Stomach (tissue), 19 donors: ENCODE measurements at places on chromosomes 4 and X. TPM values are rescaled to one million over a fixed set of nuclear protein-coding genes. Genes with fewer than 3 reads are reported as not detected.

DNA sequence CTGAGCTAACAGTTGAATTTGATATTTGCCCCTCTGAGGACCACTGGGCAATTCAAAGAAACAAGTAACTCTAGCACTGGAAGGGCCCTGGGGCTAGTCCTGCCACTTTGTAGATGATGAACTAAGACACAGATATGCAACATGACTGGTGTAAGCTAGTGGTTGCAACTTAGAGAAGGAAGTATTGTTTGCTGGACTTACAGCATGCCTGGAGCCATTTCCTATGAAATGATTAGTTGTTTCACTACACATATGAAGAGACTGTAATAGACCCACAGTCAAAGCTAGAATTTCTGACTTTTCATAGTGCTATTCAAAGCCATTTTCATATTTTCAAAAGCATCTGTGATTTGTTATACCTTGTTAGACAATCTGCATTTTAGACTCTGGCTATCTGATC, 96.2 kb downstream of the TSPAN7 start:
- DNase-seq: no peak
- H3K36me3 ChIP-seq: no peaks in the 10 kb centered on the region
- H3K4me3 ChIP-seq: no peak overlapping the region
- H3K27ac ChIP-seq: no peak overlapping the region

Gene RPS6KA3
- 69.2 TPM for total RNA-seq

DNA sequence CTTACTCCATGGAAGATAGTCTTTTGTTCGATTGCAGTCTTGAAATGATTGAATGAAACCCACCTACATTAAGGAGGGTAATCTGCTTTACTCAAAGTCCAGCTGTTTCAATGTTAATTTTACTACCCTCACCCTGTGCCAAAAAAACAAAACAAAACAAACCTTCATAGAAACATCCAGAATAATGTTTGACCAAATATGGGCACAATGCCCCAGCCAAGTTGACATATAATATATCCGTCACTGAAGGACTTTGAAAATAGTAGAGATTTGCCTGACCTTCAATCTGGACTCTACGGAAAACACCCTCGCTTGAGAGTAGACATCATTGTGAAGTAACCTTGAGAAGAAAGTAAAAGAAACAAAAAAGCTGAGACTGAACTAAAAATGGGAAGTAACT, 550.5 kb upstream of the SMIM31 start:
- no peaks in the 10 kb centered on the region for H3K27me3 ChIP-seq
- H3K4me1 ChIP-seq: no peaks in the 10 kb centered on the region
- no peak overlapping the region for H3K4me3 ChIP-seq
- H3K27ac ChIP-seq: no peak overlapping the region

- peak overlapping the region; percentile 84 for H3K27ac ChIP-seq
- H3K4me3 ChIP-seq: peak overlapping the region; percentile 73
- peaks cover 41% of the 10 kb centered on the region for H3K27me3 ChIP-seq
- DNase-seq: peak; percentile 59
- H3K36me3 ChIP-seq: no peaks in the 10 kb centered on the region
- peaks cover 63% of the 10 kb centered on the region for H3K4me1 ChIP-seq
These were observed 2.2 kb downstream of the FAT4 start for GRCh38 chr4:125316791-125317524.

Gene CXCL11
- total RNA-seq: not detected

Gene OCIAD2
- total RNA-seq: 5.4 TPM

GRCh38 chr4:39812500-39812899, 114.6 kb downstream of the UBE2K start:
- no peak for DNase-seq
- no peak overlapping the region for H3K27ac ChIP-seq
- H3K4me1 ChIP-seq: no peaks in the 10 kb centered on the region

Gene MAGEB6
- total RNA-seq: not detected

Gene GPM6B
- 13.4 TPM for total RNA-seq

Gene TCEAL6
- total RNA-seq: not detected

- H3K36me3 ChIP-seq: no peaks in the 10 kb centered on the region
- H3K27me3 ChIP-seq: no peaks in the 10 kb centered on the region
- H3K4me1 ChIP-seq: no peaks in the 10 kb centered on the region
- H3K27ac ChIP-seq: no peak overlapping the region
- no peak for DNase-seq
These were observed 120.6 kb upstream of the BMP3 start for GRCh38 chr4:80909938-80910337.

DNA sequence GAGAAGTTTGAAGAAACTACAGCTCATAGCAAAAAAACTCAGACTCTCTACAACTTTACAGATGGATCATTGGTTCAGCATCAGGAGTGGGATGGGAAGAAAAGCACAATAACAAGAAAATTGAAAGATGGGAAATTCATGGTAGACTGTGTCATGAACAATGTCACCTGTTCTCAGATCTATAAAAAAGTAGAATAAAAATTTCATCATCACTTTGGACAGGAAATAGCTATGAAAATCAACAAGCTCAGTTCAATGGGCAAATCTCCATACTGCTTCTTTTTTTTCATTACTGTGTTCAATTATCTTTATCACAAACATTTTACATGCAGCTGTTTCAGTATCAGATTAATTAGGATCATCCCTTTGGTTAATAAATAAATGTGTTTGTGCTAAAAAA, 76.5 kb upstream of the RAPGEF2 start:
- H3K4me1 ChIP-seq: no peaks in the 10 kb centered on the region
- no peak overlapping the region for H3K4me3 ChIP-seq
- H3K27me3 ChIP-seq: no peaks in the 10 kb centered on the region
- no peaks in the 10 kb centered on the region for H3K36me3 ChIP-seq
- no peak for DNase-seq

DNA sequence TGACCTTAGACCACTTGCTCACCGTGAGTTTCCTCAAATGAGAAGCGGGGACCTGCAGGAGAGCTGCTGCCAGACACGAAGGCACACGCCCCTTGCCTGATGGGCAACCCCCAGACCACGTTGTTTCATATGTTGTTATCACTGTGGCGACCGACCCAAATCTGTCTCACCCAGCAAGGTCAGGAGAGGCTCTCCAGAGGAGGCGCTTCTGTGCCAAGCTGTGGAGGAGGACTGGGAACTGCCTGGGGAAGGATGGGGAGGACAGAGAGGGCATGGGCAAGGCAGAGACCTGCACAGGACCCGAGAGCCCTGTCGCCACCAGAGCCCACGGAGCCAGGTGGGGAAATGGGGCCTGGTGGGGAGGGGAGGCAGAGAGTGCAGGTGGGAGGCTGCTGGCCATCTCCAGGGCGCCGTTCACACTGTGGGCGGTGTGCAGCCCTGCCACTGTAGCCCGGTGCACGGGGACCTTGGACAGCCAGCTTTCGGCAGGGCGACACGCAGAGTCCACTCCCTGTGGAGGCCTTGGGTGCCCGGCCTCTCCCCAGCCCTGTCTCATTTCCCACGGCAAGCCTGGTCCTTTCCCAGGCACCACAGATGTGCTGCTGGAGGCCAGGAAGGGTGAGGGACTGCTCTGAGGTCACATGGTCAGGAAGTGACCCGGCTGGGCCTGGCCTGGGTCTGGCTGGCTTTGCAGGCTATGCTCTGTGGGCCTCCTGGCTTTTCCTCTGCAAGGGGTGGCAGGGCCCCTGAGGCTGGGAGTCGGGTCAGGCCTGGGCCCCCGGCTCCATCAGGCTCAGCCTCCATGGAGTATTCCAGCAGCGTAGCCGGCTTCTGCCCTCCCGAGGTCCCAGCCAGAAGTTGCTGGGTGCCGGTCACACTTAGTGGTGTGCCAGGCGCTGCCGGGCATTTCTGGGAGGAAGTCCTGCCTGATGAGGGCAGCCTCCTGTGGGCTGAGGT, 3.2 kb downstream of the HTRA3 start:
- H3K27me3 ChIP-seq: peaks cover 22% of the 10 kb centered on the region
- H3K27ac ChIP-seq: peak overlapping the region; percentile 66
- peak; percentile 60 for DNase-seq
- H3K36me3 ChIP-seq: no peaks in the 10 kb centered on the region

- DNase-seq: no peak
- no peak overlapping the region for H3K27ac ChIP-seq
- H3K4me1 ChIP-seq: no peaks in the 10 kb centered on the region
- H3K27me3 ChIP-seq: no peaks in the 10 kb centered on the region
- no peak overlapping the region for H3K4me3 ChIP-seq
- H3K36me3 ChIP-seq: no peaks in the 10 kb centered on the region
These were observed 20.3 kb upstream of the LSM6 start for GRCh38 chr4:146155152-146155724.

Gene RS1
- total RNA-seq: not detected

Gene ATP10D
- 4.6 TPM for total RNA-seq

Gene EGF
- total RNA-seq: not detected

- H3K4me1 ChIP-seq: no peaks in the 10 kb centered on the region
- no peak overlapping the region for H3K4me3 ChIP-seq
- no peak for DNase-seq
- H3K27ac ChIP-seq: no peak overlapping the region
- no peaks in the 10 kb centered on the region for H3K36me3 ChIP-seq
- H3K27me3 ChIP-seq: no peaks in the 10 kb centered on the region
These were observed 63.3 kb downstream of the PTPN13 start for GRCh38 chr4:86657382-86657781.

DNA sequence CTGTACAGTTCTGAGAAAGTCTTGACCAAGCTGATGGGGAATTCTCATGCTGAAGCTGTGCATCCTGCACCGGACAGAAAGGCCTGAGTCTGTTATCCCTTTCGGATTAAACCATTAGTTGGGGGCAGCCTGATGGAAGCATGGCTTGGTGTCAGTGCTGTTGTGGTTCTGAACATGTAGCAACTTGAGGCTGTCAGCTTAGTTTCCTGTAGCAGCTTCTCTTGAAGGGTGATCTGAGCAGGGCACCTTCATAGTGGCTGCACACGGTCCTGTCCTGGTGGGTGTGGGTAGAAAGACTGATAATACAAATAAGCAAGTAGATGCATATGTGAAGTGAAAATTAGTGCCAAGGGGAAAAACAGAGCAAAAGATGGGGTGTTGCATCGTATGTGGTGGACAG, 11.7 kb downstream of the KIAA0232 start:
- H3K36me3 ChIP-seq: no peaks in the 10 kb centered on the region
- H3K27me3 ChIP-seq: no peaks in the 10 kb centered on the region
- H3K4me3 ChIP-seq: no peak overlapping the region
- DNase-seq: no peak

DNA sequence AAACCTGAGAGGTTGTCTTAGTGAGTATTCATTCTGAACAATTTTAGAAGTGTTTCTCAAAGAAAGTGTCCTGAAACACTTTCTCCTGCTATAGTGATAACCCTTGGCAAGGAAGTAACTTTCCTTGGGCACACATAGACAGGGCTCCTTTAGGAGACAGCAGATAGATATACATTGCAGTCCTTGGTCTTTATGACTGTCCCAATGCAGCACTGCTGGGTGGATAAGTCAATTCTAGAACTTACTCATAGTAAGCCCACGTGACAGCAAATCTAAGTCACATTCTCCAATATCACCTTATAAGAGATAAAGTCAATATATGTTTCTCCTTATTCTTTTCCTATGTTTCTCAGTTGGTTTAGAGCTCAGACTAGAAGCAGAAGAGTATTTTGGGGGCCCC, 46.7 kb downstream of the GPRASP3 start:
- no peaks in the 10 kb centered on the region for H3K27me3 ChIP-seq
- H3K27ac ChIP-seq: no peak overlapping the region
- H3K4me3 ChIP-seq: no peak overlapping the region
- H3K36me3 ChIP-seq: no peaks in the 10 kb centered on the region
- H3K4me1 ChIP-seq: no peaks in the 10 kb centered on the region
- no peak for DNase-seq

Gene KLHL34
- not detected for total RNA-seq

DNA sequence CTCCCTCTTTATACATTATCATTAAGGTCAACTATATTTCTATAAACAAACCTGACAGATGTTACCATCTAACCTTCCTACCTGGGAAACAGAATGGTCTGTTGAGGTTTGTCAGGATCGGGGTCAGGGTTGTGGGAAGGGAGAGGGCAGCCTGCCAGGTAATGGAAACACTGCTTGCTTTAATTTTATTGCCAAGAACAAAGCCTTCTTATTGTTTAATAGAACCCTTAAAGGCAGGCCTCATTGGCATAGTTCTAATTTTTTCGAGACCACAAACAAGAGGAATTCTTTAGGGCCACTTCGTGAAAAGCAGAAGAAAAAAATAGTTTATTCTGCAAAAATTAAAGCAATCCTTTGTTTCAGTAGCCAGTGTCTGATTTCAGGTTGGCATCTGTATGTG, 113.2 kb downstream of the MID1 start:
- no peaks in the 10 kb centered on the region for H3K36me3 ChIP-seq
- no peaks in the 10 kb centered on the region for H3K27me3 ChIP-seq
- H3K4me3 ChIP-seq: no peak overlapping the region
- no peaks in the 10 kb centered on the region for H3K4me1 ChIP-seq
- no peak overlapping the region for H3K27ac ChIP-seq

DNA sequence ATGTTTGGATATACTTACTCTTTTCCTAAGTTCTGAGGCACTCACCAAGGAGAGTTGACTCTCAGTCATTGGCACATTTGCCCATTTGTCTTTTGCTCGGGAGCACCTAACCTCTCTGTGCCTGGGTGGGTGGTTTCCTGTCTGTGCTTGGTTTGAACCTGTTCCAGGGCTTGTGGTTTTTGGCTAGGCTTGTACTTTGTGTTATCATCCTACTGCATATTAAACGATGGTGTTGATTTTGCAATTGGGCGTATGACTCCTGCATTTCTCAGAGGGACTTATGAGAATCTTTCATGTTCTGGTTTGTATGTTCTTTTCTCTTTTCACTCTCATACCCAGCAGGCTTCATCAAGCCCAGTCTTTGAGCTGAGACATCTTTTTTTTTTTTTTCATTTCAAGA, 161.7 kb downstream of the BTC start:
- peak; percentile 25 for DNase-seq
- no peaks in the 10 kb centered on the region for H3K4me1 ChIP-seq
- no peak overlapping the region for H3K4me3 ChIP-seq
- H3K36me3 ChIP-seq: no peaks in the 10 kb centered on the region
- H3K27me3 ChIP-seq: no peaks in the 10 kb centered on the region
- H3K27ac ChIP-seq: no peak overlapping the region

- H3K4me1 ChIP-seq: peaks cover 26% of the 10 kb centered on the region
- H3K27me3 ChIP-seq: no peaks in the 10 kb centered on the region
- H3K4me3 ChIP-seq: no peak overlapping the region
- H3K27ac ChIP-seq: no peak overlapping the region
These were observed 52.9 kb downstream of the METTL14 start for GRCh38 chr4:118738090-118738489.

Gene MXRA5
- 0.58 TPM for total RNA-seq

GRCh38 chrX:102624105-102624504, 24.8 kb downstream of the ARMCX5 start:
- no peaks in the 10 kb centered on the region for H3K36me3 ChIP-seq
- H3K27me3 ChIP-seq: peaks cover 6% of the 10 kb centered on the region
- no peak for DNase-seq

GRCh38 chr4:110343534-110343933, 132.4 kb upstream of the ENPEP start:
- H3K4me1 ChIP-seq: no peaks in the 10 kb centered on the region
- no peak overlapping the region for H3K27ac ChIP-seq
- H3K27me3 ChIP-seq: no peaks in the 10 kb centered on the region
- no peak overlapping the region for H3K4me3 ChIP-seq
- no peak for DNase-seq
- H3K36me3 ChIP-seq: no peaks in the 10 kb centered on the region
